ENCODE measurements at places on chromosomes 13 and 19.

GRCh38 chr19:44839276-44839675 lies 6.8 kb upstream of the NECTIN2 start:
- ATAC-seq, result no peak

GRCh38 chr13:30850204-30850866 lies 55.7 kb upstream of the MEDAG start:
- no peak for ATAC-seq

DNA sequence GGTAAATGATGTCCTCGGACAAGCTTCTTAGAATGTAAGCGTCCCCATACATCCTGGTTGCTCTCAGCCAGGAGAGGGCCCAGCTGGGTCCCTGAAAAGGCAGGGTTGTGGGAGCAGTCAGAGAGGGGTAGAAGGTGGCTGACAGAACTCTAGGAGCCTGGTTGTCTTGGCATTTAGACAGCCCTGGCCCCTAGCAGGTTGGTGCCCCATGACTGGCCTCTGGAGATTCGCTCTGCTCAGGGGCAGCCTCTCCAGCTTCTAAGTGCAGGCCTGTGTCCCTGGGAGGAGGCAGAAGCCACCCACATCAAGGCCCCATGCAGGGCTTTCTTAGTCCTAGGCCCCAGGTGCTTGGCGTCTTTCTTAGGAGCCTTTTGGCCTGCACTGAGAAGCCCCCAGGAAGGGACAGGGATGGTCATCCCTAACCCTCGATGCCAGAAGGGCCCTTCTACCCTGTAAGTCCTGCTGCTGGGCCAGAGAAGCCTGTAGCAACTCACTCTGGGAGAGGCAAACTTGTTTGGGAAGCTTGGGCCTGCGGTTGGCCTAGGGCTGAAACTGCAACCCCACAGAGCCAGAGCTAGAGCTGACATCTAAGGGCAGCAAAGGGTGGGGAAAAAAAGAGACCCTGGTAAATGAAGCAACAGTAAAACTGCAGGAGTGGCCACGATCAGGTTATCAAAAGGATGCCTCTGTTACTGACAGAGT lies 2.8 kb upstream of the CDX2 start:
- no peak for ATAC-seq

DNA sequence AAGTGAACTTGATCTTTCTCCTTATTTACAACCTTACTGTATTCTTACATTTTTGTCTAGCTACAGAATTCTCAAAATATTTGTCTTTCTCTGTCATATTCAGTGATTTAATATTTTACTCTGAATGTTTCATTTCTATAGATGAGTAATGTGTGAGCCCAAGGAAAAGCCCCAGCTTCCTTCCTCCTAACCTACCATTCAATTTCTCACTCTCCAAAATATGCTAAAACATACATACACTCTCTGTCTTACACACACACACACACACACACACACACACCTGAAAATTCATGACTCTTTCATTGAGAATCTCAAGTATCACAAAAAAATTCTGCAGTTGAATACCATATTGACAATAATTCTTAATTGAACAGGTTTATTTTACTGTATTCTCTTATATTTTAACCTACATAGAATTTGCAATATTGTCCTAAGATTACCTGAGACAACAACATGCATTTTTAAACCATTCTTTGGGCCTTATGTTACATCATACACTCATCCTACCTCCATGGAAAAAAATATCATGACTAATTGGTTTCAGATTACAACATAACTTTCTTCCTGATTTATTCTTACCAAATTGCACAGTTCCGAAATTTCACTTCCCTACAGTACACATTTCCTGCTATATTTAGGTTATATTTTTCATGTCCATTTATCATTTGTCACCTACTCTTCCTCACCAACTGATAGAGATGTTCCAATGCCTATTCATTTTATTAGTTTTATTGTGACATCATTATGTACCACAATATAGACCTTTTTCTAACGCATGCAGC lies 1965.6 kb upstream of the PCDH20 start:
- ATAC-seq, result no peak

Data from SK-N-SH treated with all-trans-retinoic acid at 6 μM for 48 hours (cell line).